CD4-positive, alpha-beta T cell treated with Interleukin-12 subunit alpha and Interleukin-12 subunit beta, for 1 hour (primary cell): ENCODE measurements at places on chromosomes 5 and 9.

DNA sequence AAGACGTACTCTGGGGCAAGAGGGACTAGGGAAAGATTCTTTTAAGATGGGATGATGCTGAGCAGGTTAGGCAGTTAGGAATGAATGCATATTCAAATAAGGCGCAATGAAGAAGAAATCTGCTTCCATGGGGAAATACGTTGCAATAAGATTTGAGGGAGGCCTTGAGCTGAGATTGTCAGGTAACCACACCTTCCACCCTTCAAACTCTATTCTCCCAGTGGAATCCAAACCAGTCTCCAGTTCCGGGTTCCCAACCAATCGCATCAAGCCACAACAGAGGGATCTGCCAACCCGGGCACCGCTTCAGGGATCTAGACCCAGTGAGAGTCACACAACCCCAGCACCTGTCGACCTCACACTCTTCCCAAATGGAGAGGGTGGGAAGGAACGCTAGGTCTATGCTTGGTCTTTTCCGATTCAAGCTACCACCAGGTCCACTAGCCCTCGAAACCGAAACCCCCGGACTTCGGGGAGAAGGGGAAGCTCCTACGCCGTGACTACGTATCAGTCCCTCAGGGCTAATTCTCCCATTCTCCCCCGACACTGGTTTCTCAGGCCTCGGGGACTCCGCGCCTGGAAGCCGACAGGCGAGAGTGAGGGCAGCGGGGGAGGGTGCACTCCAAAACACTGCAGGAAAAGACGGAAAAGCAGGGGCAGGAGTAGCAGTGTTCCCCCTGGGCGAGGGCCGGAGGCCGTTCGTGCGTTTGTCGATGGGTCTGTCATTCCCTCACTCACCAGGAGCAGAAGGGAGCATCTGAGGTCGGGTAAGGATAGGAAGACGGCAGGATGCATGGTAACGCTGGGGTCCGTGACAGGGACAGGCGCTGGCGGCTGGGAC, 534 bp downstream of the ERP44 start:
- peak; percentile 34 for DNase-seq

GRCh38 chr5:126446498-126447224, 23.5 kb downstream of the GRAMD2B start:
- peak; percentile 20 for DNase-seq

DNA sequence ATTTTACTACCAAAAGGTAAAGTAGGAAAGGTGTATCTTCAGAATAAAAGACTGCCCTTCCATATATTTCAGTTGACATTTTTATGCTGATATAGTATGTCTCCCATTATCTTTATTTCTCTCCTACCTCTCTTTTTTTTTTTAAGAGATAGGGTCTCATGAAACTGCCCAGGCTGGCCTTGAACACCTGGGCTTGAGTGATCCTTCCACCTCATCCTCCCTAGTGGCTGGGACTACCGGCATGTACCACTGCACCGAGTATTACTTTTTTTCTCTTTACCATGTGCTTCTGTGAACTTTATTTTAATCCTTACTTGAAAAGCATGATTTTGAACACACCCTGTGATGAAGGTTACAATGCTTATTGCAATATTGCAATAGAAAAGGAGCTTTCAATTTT, 42.7 kb downstream of the NIPBL start:
- DNase-seq = no peak

DNA sequence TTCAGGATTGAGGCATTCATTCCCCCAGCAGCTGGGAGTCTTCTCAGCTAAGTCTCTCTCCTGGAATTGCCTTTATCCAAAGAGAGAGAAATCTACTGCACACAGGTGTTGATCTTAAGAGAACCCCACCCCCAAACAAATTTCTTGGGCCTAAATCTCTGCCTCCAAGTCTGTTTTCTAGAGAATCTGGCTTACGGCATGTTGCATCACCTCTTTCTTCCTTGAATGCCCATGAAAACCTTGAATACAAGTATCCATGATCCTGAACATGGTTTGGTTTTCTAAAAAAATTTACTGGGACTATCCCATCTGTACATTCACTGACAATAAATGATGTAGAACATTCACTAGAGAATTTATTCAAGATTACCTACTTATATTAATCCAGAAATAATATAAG, 401.6 kb downstream of the PDE4D start:
- no peak for DNase-seq

DNA sequence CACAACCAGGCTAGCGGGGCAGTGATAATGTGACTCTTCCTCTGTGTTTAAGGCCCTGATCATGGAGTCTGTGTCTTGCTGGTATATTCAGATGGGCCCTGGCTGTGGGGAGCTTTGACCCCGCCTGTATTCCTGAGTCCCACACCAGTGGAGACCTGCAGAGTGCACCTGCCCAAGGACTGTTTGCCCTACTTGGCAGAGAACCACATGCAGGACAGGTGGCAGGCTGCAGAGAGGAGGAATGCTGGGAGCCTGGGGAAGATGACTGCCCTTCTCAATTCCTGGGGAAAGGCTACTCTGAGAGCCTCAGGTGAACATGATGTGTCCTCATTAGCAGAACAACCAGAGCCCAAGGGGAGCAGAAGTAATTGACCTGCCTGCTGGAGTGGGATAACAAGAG, 36.2 kb downstream of the IARS1 start:
- DNase-seq = no peak

DNA sequence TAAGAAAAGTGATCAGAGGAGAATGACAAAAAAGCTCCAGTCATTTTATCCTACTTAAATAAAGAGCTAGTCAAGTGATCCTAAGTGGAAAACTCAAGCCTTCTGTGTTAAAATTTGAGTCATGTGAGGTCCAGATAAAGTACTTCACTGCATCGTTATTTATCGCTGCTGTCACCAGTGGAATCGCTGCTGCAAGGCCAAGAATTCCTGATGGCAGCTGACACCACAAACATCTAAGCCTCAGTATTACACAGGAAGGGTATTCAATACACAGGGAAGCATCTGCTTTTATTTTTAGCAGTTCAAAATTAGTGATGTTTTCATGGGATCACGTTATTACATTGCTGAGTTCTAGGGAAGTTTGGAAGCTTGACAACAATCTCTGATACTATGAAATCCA, 190.3 kb downstream of the GOLPH3 start:
- no peak for DNase-seq

GRCh38 chr9:27539479-27540441, 10.1 kb upstream of the MOB3B start:
- no peak for DNase-seq

- DNase-seq = peak; percentile 5
Measured at GRCh38 chr5:6837519-6838110, 124.4 kb downstream of the TENT4A start.

DNA sequence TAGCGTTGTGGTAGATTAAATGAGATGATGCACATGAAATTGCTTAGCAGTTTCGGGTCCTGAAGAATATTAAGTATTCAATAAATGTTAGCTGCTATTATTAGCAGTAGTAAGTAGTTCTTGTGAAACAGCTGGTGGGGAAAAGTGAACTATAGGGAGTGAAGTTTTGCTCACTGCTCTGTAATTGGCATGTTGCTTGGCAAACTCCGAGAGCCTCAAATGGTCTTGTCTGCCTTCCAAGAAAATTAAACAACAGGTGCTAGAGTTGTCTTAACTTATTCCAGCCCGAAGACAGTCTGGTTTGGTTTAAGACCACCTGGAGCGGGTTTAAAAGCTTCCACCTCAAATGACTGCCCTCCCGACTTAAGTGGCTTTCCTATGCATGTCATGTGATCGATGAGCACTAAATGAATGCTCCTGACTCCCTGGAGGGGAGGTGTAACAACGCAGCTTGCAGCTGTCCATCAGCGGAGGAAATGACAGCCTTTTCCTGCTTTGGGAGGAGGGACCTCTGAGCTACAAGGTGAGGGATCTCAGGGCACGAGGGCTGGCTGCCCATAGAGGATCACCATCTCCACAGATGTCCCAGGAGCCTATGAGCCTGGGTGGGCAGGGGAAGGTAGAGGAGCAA, 202.9 kb upstream of the PANK3 start:
- DNase-seq = no peak

DNA sequence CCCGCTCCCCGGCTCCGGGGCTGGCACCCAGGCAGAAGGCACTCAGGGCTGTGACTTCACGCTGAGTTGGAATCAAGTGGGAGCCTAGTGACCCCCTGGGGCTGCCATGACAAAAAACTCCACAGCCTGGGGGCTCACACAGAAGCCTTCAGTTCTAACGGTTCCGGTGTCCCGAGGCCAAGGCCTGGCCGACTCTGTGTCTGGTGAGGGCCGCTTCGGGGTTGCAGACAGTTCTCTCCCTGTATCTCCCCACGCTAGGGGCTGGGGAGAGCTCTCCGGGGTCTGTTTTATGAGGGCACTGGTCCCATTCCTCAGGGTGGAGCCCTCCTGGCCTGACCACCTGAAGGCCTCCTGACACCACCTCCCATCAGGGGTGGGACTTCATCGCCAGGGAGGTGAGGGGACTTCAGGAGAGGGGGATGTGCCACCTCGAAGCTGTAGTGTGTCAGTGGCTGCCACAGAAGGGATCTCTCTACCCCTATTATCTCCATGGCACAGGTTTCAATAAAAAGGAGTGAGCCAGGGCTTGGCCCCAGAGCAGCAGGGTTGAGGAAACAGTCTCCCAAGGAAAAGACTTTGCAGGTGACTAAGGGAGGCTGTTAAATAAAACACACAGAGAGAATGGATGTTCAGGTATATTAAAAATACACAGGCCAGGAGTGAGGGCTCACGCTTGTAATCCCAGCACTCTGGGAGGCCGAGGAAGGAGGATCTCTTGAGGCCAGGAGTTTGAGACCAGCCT, 1.5 kb upstream of the SLC6A3 start:
- no peak for DNase-seq

GRCh38 chr9:123742009-123742767, 187.7 kb downstream of the DENND1A start:
- DNase-seq = no peak

DNA sequence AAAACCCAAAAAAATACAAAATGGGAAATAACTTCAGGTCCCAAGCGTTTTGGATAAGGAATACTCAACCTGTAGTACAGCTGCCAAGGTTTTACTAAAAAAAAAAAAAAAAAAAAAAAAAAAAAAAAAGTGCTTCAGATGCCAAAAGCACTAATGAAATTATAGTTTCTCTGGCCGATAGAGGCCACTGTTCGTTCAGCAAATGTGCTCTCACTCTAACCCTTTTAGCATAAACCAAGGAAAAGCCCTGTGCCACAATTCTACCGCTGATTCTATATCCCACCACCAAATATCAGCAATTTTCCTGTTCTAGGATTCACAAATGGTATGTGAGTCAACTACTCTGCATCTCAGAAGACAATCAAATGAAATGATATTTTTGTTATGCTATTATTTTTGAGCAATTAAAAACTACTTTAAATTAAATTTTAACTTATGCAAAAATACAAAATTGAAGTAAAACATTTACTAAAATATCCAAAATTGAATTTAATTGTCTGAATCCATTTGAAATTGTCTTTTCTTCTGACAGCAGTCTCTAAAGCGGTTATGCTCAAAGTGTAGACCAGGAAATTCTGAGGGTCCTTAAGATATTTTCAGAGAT, 79.8 kb downstream of the RICTOR start:
- DNase-seq = peak; percentile 55

DNA sequence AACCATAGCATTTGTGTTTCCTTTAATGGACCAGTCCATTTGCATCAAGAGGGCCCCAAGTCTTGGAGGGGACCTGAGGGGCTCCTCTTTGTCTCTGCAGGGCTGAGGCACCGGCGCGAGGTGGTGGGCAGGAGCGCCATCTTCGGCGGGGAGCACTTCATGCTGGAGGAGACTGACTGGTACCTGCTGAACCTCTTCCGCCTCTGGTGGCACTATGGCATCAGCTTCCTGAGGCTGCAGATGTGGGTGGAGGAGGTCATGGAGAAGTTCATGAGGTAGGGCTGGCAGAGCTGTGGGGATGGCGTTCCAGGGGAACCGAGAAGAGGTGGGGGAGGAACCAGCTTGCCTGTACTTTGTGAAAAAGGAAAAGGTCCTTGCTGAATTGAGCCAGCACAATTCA, 6.1 kb downstream of the PCYOX1L start:
- DNase-seq = no peak

DNA sequence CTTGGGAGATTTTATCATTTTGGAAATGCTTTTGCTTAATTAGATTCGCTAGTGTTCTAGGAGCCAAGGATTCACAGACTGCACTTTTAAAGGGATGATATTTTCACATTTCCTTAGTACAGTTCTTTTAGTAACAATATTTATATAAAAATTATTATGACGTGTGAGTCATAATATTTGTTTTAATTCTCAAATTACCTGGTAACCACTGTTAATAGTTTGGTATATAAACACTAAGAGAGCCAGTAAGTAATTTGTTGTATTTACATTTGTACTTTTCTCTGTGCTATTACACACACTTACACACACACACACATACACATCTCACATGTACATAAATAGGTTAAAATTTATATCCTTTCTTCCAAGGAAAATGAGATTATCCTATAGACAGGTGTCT, 58.8 kb upstream of the RAD23B start:
- DNase-seq = no peak

DNA sequence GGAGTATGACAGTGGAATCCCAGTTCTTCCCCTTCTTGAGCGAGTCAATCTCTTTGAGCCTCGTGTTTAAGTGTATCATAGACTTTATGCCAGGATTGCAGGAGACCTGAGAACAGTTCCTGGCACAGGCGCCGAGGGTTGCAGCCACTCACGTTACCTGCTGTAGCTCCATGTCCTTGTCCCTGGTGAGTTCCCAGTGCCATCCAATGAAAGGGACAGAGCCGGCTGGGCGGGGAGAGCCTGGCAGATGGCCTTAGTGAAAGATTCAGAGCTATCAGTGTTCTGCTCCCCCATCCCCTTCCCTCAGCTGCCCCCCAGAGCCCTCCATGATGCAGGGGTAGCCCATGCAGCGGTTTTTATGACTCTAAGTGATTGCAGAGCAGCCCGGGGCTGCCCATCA, 554.0 kb downstream of the BNC2 start:
- no peak for DNase-seq

DNA sequence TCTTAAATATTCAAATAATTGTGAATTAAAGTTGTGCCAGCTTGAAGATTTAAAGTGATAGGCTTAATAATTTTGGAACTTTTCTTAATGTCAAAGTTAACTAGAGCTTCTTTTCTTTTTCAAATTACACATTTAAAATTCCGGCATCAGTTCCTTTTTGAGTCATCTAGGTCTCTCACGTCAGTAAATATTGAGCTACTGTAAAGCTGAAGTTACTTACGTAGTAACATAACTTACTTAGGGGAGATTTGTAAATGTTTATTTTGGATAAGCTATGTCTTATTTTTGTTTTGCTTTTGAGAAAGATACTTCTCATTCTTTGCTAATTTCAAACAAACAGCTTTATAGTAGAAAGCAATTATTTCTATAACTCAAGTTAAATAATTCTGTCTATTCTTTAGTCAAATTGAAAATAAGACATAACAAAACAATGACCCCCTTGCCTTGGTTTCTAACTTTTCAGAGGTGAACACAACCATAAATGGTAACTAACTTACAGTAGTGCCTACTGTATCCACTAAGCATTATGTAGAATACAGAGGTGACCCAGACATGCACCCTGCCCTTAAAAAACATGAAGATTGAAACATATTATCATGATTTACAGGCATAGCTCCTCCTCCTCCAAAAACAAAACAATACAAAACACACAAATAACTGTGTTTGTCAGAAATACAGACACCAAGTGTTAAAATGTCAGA, 29.8 kb downstream of the CD274 start:
- DNase-seq = no peak

GRCh38 chr5:97022898-97023297, 87.0 kb downstream of the LNPEP start:
- DNase-seq = no peak
